Activated CD4-positive, alpha-beta memory T cell treated with anti-CD3 and anti-CD28 coated beads for 36 hours (primary cell): ENCODE measurements at places on chromosomes 5 and 9. TPM values are rescaled to one million over a fixed set of nuclear protein-coding genes. Genes with fewer than 3 reads are reported as not detected.

GRCh38 chr9:95627802-95628201 lies 111.0 kb upstream of the PTCH1 start:
- no peak overlapping the region for H3K27ac ChIP-seq
- H3K36me3 ChIP-seq, result peaks cover 2% of the 10 kb centered on the region
- peaks cover 17% of the 10 kb centered on the region for H3K4me1 ChIP-seq
- H3K27me3 ChIP-seq, result peaks cover 2% of the 10 kb centered on the region
- no peak overlapping the region for H3K4me3 ChIP-seq

DNA sequence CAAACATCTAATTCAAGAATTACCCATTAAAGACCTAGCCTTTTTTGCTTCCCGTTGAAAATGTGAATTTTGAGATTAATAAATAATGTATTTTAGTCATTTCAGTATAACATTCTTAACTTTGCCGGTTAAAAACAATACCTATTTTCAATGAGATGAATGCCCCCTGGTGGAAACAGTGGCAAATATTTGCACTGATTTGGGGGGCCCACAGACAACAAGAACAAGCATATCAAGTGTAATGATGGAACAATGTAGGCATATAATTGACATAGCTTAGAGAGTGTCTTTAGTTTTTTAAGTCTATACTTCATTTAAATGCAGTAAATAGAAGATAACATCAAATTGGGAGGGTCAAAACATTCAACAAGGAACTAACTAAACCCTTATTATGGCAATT lies 111.9 kb downstream of the NTRK2 start:
- no peaks in the 10 kb centered on the region for H3K36me3 ChIP-seq
- H3K27ac ChIP-seq, result no peak overlapping the region
- no peak overlapping the region for H3K4me3 ChIP-seq
- H3K27me3 ChIP-seq, result peaks cover 4% of the 10 kb centered on the region
- DNase-seq, result peak; percentile 21

- no peak overlapping the region for H3K27ac ChIP-seq
- DNase-seq, result no peak
- peaks cover 17% of the 10 kb centered on the region for H3K27me3 ChIP-seq
- H3K36me3 ChIP-seq, result no peaks in the 10 kb centered on the region
- H3K4me1 ChIP-seq, result no peaks in the 10 kb centered on the region
These were observed 28.5 kb downstream of the CFAP90 start for GRCh38 chr5:7822449-7822848.

GRCh38 chr5:61330341-61330844 lies 1.7 kb upstream of the ZSWIM6 start:
- peaks cover 18% of the 10 kb centered on the region for H3K27me3 ChIP-seq
- peaks cover 42% of the 10 kb centered on the region for H3K4me1 ChIP-seq
- H3K27ac ChIP-seq, result no peak overlapping the region
- H3K4me3 ChIP-seq, result peak overlapping the region; percentile 84
- no peak for DNase-seq

DNA sequence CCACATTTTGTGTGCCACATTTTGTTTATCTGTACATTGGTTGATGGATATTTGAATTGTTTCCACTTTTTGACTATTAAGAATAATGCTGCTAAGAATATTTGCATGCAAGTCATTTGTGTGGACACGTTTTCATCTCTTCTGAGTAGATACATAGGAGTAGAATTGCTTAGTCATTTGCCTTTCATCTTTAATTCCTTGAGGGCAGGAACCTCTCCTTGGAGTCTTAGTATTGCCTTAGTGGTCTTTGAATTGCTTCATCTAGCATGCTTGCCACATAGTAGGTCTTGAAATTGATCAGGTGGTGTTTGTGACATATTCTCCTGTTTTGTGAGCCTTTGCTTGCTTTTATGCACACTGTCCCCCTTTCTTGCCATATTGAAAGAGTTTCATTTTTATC lies 128.5 kb downstream of the NR3C1 start:
- no peak overlapping the region for H3K27ac ChIP-seq
- peaks cover 2% of the 10 kb centered on the region for H3K4me1 ChIP-seq
- no peaks in the 10 kb centered on the region for H3K27me3 ChIP-seq
- H3K36me3 ChIP-seq, result peaks cover 13% of the 10 kb centered on the region
- DNase-seq, result no peak

DNA sequence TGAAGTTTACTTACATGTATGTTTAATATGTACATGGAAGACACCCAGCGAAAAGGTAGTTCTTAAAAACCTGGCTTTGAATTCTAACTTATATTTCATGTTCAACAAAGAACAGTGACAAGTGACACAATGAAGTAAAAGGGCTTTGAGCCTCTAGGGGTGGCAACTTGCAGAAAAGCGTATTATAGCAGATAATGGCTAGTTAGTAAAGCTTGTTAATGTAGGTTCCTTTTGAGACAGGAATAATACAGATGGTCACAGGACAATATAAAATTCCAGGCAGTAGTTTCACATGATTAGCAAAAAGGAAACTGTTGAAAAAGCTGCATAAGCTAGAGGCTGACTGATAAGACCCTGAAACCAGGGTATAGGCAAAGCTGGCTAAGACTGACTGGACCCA lies 132.4 kb upstream of the FTMT start:
- no peaks in the 10 kb centered on the region for H3K36me3 ChIP-seq
- H3K4me3 ChIP-seq, result no peak overlapping the region
- no peaks in the 10 kb centered on the region for H3K4me1 ChIP-seq

DNA sequence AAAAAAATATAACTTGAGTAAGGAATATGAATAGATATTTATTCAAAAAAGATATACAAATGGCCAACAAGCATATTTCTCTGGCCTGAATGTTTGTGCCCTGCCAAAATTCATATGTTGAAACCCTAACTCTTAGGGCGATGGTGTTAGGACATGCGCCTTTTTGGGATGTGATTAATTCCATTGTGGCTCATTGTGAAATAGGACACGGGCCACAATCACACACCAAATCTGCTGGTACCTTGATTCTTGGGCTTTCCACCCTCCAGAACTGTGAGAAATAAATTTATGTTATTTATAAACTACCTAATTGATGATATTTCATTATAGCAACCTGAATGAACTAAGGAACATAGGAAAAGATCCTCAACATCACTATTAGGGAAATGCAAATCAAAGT lies 5.7 kb upstream of the IFNA21 start:
- no peak for DNase-seq
- no peaks in the 10 kb centered on the region for H3K27me3 ChIP-seq
- no peak overlapping the region for H3K4me3 ChIP-seq
- no peak overlapping the region for H3K27ac ChIP-seq
- H3K36me3 ChIP-seq, result no peaks in the 10 kb centered on the region

DNA sequence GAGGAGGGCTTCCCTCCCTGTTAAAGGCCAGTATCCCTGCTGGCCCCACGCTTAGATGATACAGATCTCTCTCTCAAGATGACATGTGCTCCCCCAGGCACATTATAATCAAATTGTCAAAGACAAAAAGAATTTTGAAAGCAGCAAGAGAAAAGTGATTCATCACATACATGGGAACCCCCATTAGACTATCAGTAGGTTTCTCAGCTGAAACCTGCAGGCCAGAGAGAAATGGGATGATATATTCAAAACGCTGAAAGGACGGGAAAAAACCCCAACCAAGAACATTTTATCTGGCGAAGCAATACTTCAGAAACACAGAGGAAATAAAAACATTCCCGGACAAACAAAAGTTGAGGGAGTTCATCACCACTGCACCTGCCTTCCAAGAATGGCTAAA lies 78.7 kb downstream of the CAMSAP1 start:
- H3K4me3 ChIP-seq, result no peak overlapping the region
- H3K4me1 ChIP-seq, result peaks cover 14% of the 10 kb centered on the region
- no peak overlapping the region for H3K27ac ChIP-seq
- DNase-seq, result no peak
- peaks cover 47% of the 10 kb centered on the region for H3K36me3 ChIP-seq
- H3K27me3 ChIP-seq, result no peaks in the 10 kb centered on the region

DNA sequence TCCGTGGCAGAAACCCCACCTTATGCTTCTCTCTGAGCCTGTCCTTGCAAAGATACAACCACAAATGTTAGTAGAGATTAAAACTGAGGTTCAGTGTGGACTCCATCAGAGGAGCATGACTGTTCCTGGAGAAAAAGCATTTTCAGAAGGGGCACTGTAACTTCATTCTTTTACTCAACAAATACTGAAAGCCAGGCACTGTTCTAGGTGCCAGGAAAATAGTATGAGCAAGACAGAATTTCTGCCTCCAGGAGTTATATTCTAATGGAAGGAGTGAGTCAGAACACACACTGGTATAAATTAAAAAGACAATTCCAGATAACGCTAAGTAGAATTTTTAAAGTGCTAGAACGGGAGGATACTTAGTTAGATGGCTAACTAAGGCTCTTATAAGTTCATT lies 251.4 kb upstream of the GAS1 start:
- no peak overlapping the region for H3K4me3 ChIP-seq
- no peak for DNase-seq
- H3K36me3 ChIP-seq, result no peaks in the 10 kb centered on the region
- H3K4me1 ChIP-seq, result no peaks in the 10 kb centered on the region
- H3K27ac ChIP-seq, result no peak overlapping the region

GRCh38 chr5:72634444-72634843 lies 127.2 kb upstream of the ZNF366 start:
- H3K27ac ChIP-seq, result no peak overlapping the region
- no peak overlapping the region for H3K4me3 ChIP-seq
- peaks cover 4% of the 10 kb centered on the region for H3K27me3 ChIP-seq
- no peaks in the 10 kb centered on the region for H3K4me1 ChIP-seq
- H3K36me3 ChIP-seq, result no peaks in the 10 kb centered on the region

DNA sequence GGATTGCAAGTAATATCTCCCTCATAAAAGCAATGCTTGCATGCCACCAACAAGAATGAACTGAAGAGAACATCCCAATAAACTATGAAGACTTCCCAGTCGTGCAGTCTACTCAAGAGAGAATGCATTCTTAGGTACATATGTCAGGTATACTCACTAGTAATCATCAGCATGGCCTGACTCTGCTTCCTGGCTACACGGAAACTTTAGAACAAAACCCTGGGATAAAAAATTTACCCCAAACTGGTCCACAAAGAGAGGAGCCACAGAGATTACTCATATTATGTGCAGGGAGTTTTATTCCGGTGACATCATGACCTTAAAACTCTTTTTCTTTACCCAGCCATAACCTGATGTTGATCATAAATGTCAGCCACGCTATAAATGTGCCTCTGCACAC lies 57.5 kb upstream of the PAPPA start:
- no peak overlapping the region for H3K4me3 ChIP-seq
- H3K4me1 ChIP-seq, result no peaks in the 10 kb centered on the region
- no peaks in the 10 kb centered on the region for H3K36me3 ChIP-seq
- DNase-seq, result no peak

DNA sequence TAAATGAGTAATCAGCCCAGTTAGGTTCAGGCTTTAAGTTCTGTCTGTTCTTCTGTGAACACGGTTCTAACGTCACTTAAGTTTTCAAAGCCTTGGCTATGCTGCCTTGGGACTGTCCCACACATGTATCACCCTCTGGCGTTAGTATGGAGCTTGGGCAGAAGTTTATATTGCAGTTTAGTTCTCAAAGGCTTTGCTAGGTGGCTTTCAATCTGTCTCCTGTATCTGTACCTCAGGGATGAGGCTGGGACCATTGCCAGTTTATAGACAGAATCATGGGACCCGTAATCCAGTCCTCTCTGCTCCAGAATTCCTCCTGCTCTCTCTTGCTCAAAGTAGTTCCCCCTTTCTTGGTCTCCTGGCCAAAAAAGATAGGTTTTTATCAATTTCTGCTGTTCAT lies 12.1 kb downstream of the C9orf40 start:
- H3K4me1 ChIP-seq, result peaks cover 8% of the 10 kb centered on the region
- H3K27ac ChIP-seq, result no peak overlapping the region
- H3K27me3 ChIP-seq, result no peaks in the 10 kb centered on the region
- H3K36me3 ChIP-seq, result peaks cover 2% of the 10 kb centered on the region
- H3K4me3 ChIP-seq, result no peak overlapping the region

- H3K36me3 ChIP-seq, result no peaks in the 10 kb centered on the region
- H3K4me3 ChIP-seq, result no peak overlapping the region
- no peak overlapping the region for H3K27ac ChIP-seq
- no peak for DNase-seq
These were observed 157.4 kb downstream of the EDIL3 start for GRCh38 chr5:84227236-84227635.

- no peak overlapping the region for H3K27ac ChIP-seq
- DNase-seq, result no peak
- H3K4me1 ChIP-seq, result no peaks in the 10 kb centered on the region
These were observed 73.8 kb upstream of the IL17B start for GRCh38 chr5:149452665-149453617.

- no peaks in the 10 kb centered on the region for H3K4me1 ChIP-seq
- H3K27ac ChIP-seq, result no peak overlapping the region
- H3K36me3 ChIP-seq, result no peaks in the 10 kb centered on the region
- no peak for DNase-seq
- H3K4me3 ChIP-seq, result no peak overlapping the region
These were observed 58.1 kb upstream of the ZNF354A start for GRCh38 chr5:178788381-178789085.

- no peaks in the 10 kb centered on the region for H3K27me3 ChIP-seq
- no peak overlapping the region for H3K4me3 ChIP-seq
- DNase-seq, result no peak
- no peaks in the 10 kb centered on the region for H3K4me1 ChIP-seq
- no peaks in the 10 kb centered on the region for H3K36me3 ChIP-seq
These were observed 24.2 kb downstream of the P4HA2 start for GRCh38 chr5:132203464-132203818.

Gene ABLIM3
- 0.10 TPM for total RNA-seq

Gene ZFAND5
- 92.4 TPM for total RNA-seq

Gene FOXD4L5
- not detected for total RNA-seq

Gene SHOC1
- not detected for total RNA-seq

Gene IL13
- total RNA-seq, result 14.9 TPM

Gene NIPAL4
- 2.5 TPM for total RNA-seq

Gene GABRA1
- not detected for total RNA-seq
